ENCODE measurements at places on chromosomes 1 and 21.

DNA sequence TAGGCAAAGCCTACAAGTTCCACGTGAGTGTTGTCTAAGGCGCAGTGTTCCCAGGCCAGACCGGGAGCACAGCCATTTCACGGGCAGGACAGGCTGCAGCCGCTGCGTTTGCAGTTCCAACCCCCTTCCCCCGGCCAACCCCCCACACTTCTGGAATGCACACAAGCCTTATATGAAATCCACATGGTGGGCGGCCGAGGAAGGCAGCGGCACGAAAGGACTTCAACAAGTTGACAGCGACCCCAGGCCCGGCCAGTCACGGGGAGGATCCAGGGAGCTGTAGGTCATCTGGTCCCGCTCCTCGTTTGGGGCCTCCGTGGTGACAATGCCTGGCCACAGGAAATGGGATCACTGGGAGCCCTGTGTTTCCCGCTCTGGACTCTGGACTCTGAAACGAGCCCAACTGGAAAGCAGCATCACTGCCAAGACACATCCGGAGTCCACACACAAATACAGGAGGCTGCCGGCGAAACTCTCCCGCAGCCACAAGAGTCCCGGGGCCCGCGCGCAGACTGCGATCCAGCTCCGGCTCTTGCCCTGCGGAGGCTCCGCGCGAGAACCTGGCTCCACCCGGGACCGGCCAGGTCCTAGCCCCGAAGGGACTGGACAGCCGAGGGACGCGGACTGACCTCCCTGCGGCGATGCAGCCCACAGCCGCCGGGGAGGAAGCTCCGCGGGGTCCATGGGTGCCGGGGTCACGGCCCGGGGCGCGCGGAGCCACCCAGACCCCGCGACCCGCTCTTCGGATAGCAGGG is 794 bp downstream of the NID1 start:
- no peak for DNase-seq

- DNase-seq, result peak; percentile 58
Observed at GRCh38 chr1:156920233-156921052, at the start of gene LRRC71. LRRC71 (plus strand) TSS chr1:156920632; CDS start chr1:156920804, 172 bp downstream.

- no peak for DNase-seq
Observed at GRCh38 chr1:176543360-176544129, 80.6 kb downstream of the PAPPA2 start.

GRCh38 chr1:7516341-7516740 is 254.8 kb upstream of the VAMP3 start:
- DNase-seq, result no peak

DNA sequence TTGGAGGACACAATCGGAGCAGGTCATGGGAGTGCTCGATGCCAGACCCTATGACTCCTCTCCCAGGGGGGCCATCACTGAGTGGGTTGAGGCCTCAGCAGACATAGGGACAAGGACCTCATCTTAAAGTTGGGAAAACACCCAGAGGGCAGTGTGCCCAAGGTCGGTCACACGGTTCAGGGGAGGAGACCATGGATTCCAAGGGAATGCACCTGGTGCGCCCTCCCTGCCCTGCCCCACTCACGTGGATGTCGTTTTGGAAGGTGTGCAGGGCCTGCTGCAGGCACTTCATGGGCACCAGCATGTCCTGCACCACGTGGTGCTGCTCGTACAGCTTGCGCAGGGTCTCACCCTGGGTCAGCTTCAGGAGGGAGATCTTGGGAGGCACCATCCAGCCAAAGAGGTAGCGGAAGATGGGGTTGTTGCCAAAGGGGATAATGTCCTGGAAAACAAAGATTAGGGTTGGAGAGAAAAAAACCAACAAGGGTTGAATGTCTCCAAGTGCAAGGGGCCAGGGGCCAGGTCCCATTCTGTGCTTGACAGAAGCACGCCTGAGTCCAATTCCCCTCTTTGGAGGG is 33.1 kb downstream of the DHCR24 start:
- no peak for DNase-seq

DNA sequence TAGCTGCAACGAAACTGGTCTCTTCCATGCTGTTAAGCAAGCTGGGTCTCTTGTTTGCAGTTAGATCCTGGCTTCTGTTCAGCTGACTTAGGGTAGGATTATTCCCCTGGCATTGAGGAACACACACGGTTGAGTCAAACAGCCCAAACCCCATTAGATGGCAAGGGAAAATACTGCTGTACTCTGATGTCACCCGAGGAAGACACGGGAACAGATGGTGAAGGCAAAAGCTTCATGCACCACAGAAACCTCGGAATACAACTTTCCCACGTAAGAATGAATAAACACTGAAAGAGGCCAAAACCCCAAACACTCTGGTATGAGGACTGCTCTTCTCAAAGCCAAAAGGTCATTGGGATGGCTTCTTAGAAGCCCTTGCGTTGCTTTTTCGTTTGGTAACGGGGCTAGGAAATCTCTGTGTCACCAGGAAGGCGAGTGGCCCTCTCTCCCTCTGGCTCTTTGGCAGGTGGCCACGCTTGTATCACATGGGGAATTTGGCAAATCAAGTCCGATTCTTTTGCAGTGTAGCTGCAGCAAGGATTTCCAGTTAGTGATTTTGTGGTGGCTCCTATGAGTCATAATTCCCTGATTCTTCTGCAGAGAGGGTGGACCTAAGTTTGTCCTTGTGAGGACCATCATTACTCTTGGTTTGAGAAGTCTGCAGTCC is 16.7 kb upstream of the LYST start:
- DNase-seq, result peak; percentile 50

DNA sequence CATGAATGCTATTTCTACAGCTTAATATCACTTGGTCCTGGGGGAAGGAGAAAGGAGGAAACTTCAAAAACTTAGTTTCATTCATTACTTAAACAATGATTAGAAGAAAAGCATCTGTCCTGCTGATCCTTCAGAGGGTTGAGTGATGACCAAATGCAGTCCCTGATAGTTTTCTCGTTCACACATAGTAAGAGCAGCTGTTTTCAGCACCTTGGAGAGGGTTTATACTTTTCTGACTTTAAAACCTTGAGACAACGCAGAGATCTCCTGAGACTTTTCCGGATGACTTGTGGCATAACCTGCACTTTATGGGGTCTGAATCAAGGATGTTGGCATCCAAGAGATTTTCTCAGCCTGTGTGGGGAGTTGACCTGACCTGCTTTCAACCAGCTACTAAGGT is 94.0 kb upstream of the KCND3 start:
- DNase-seq, result no peak

GRCh38 chr21:33290441-33290840 is 24.3 kb downstream of the IL10RB start:
- DNase-seq, result no peak

- no peak for DNase-seq
Observed at GRCh38 chr1:240254778-240255291, 163.2 kb downstream of the FMN2 start.

GRCh38 chr21:32411350-32412161 is 950 bp upstream of the EVA1C start:
- DNase-seq, result peak; percentile 81

- DNase-seq, result peak; percentile 44
Observed at GRCh38 chr1:108877348-108878159, 769 bp downstream of the GPSM2 start.

DNA sequence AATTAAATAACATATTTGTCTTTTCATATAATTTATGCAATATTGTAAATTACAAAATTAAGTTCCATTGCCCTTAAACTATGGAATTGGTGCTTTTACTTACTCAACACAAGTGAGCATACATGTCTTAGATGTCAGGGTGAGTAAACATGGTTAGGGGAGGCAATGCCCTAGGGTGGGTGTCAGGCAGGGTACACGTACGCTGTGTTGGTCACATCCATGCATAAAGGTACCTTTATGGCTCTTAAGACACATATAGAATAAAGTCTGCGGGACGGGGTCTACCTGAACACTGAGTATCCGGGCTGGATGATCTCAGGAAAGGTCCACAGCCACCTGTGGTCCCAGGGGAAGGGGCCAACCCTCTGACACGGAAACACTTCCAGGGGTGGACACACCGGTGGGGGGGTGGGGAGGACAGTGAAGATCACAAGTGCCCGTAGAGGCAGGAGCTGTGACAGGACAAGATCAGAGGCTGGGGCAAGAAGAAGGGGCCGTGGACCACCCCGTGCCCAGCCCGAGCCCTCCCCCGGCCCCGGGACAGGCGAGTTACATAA is 720 bp downstream of the LIN9 start:
- no peak for DNase-seq

- no peak for DNase-seq
Observed at GRCh38 chr1:28822799-28823198, 10.8 kb downstream of the OPRD1 start.

GRCh38 chr1:222880587-222880986 is 65.7 kb downstream of the DISP1 start:
- no peak for DNase-seq

DNA sequence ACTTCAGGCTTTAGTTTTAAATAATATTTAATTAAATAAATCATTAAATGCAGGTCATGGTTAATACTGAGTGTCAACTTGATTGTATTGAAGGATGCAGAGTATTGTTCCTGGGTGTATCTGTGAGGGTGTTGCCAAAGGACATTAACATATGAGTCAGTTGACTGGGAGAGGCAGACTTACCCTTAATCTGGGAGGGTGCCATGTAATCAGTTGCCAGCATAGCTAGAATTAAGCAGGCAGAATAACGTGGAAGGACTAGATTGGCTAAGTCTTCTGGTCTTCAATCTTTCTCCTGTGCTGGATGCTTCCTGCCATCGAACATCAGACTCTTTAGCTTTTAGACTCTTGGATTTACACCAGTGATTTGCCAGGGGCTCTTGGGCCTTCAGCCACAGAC is 85.3 kb downstream of the MAP3K21 start:
- no peak for DNase-seq

- no peak for DNase-seq
Observed at GRCh38 chr21:37243961-37244360, 23.2 kb downstream of the VPS26C start.

DNA sequence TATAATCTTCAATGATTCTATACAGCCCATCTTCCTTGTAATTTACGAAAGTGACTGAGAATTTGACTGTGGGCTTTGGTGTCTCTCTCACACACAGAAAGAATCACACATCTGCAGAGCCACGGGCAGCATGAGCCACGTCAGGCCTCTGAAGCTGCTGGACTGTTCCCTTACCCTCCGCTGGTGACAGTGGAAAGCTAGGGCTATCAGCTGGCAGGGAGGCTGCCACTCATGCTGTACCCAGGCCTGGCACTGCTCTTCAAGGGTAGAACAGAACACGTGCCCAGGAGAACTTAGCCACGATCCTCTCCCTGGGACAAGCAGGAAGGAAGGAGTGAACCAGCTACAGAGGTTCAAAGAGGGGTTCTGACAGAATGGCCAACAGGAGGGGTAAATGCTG is 90.7 kb downstream of the JAK1 start:
- DNase-seq, result no peak

- no peak for DNase-seq
Observed at GRCh38 chr1:50110151-50110550, 1.4 kb downstream of the ELAVL4 start.

DNA sequence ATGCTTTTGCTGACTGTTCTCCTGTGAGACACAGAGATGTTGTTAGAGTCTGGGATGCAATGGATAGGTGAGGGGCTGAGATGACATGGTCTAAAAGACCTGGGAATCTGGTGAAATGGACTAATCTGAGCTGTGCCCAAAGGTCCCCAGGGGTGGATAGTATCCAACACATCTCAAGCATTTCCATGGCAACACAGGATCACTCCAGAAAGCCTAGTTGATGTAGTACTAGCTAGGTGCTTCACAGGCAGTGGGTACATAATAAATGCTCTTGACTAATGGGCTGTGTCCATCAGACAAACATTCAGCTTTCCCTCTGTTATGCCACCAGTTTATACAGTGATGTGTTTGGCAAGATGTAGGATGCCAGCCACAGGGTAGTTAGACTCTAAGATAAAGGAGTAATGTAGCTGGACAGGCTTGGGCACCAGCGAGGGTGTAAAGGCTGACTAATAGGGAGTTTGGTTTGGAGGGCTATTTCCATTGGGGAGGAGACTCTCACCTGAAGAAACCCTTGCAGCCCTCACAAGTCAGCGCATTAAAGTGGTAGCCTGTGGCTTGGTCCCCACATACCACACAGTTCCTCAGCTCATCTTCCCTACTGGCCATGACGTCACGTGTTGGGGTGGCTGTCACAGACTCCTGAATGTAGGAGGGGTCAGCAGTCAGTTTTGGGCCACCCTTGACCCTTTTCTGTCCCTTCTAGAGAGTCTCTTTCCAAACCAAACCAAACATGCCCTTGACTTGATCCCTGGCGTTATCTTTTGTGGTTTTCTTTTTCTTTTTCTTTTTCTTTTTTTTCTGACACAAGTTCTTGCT is 1.8 kb downstream of the NR1I3 start:
- DNase-seq, result no peak

- peak; percentile 58 for DNase-seq
Observed at GRCh38 chr1:207691841-207692240, 46.9 kb downstream of the CR1L start.

- no peak for DNase-seq
Observed at GRCh38 chr1:100219883-100220282, 29.8 kb downstream of the DBT start.

DNA sequence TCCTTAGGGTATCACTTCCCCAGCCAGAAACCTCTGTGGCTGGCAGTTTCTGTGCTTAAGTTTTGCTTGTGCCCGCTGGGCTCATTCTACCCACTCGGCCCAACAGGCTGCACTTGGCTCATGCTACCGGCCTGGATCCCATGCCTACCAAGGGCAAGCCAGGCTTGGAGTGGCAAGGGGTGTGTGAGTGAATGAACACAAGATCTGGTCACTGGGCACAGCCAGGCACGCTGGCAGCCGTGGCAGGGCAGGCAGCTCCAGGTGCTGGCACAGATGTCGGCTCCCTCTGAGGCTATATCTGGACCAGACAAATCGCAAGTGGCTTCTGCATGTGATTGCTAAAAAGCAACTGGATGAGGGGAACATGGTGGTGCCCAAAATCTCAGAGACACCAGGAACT is 740.5 kb upstream of the B3GALT2 start:
- DNase-seq, result no peak

DNA sequence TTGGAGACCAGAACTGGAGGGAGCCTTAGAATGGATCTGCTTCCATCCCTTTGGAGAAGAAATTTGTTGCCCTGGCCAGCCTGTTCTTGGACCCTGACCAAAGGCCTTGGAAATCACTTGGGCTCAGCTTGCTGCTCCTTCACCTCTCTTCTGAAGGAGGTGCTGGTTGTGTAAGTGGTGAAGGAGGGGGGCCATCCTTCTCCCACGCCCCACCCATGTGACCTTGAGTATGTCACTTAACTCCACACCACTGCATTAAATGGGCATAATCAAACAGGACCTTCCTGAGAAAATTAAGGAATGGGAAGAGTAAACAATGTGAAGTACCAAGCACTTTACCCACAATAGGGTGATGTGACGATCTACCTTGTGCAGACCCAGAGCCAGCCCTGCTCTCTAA is 68.3 kb upstream of the GJB5 start:
- no peak for DNase-seq

- DNase-seq, result no peak
Observed at GRCh38 chr1:192849442-192849841, 40.6 kb downstream of the RGS2 start.

- DNase-seq, result peak; percentile 33
Observed at GRCh38 chr21:39527664-39528381, 76.1 kb downstream of the SH3BGR start.
